ENCODE measurements at places on chromosomes 13 and 19.

- no peak for DNase-seq
Measured at GRCh38 chr13:54599413-54599812, 1570.8 kb downstream of the OLFM4 start.

- DNase-seq, result no peak
Measured at GRCh38 chr13:35874704-35875103, 256.5 kb downstream of the DCLK1 start.

- no peak for DNase-seq
Measured at GRCh38 chr13:27401210-27401609, 23.2 kb upstream of the GTF3A start.

- DNase-seq, result no peak
Measured at GRCh38 chr19:51173681-51174080, 31.6 kb downstream of the SIGLEC7 start.

- DNase-seq, result no peak
Measured at GRCh38 chr19:40578442-40578908, 1.8 kb downstream of the SHKBP1 start.

DNA sequence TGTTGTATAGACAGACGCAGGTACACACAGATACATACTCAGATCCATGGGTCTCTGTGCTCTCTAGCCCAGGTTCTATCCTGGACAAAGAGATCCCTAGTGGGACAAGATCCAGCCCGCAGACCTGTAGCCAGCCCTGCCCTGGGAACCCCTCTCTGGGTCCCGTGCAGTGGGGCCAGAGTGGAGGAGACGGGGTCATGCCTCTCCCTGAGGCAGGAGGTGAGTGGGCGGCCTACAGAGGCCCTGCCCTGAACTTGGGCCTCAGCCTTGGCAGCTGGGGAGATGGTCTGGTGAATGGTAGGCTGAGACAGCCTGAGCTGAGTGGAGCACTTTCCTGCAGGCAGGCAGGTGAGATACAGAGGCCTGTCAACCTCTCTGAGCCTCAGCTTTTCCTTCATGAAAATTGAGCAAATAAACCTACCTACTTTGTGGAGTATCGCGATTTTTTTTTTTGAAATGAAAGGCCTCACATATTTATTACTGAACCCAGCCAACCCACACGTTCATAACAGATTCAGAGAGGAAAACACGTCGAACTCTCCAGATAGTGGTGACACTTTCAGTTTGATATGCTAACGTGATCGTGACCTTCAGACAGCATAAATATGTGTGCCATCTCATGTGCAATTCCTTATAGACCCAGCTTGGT is 3.4 kb upstream of the JUND start:
- no peak for DNase-seq

GRCh38 chr19:2246801-2247361 is 2.2 kb upstream of the AMH start:
- DNase-seq, result no peak

GRCh38 chr13:40402931-40403431 is 263.5 kb downstream of the FOXO1 start:
- no peak for DNase-seq

DNA sequence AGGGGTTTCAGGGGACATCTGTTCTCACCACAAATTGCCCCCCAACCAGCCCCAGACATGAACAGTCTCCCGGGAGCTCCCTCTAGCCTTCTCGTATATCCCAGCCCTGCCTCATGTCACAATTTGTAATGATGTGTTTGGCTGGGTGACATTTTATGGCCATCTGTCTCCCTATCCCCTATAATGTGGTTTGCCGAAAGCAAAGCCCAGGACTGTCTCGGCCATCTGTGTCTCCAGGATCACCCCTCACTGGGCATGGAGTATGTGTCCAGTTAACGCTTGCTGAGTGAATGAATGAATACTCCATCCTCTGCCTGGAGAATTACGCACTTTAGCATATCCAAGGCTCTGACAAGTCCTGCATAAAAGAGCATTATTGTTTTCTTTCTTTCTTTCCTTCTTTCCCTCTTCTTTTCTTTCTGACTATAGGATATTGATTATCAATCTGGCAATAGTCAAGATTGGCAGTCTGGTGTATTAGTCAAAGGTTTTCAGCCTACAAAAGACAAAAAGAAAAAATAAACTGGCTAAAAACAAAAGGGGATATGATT is 15.1 kb downstream of the HPN start:
- no peak for DNase-seq

DNA sequence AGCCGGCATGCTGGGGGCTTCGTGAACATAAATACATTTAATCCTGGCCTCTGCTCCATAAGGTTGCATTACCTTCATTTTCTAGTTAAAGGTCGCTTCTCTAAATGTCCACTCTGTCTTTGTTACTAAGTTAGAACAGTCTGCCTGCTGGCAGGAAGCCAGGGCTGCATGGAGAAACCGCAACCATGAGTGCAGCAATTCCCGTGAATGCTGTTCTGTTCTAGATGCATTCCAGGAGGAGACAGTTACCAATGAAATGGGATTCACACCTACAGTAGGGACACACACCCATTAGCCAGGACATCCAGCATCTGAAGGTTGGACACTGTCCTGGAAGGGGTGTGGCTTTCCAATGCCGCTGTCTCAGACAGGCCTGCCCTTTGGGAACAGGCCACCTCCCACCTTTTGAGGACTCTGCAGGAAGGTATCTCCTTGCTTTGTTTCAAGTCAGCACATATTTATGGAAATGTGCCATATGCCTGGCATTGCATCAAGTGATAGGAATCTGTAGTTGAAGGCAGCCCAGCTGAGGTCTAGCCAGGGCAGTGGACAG is 129.7 kb downstream of the SLC7A1 start:
- no peak for DNase-seq

- DNase-seq, result no peak
Measured at GRCh38 chr19:36851898-36852297, 1.2 kb downstream of the ZNF345 start.

- no peak for DNase-seq
Measured at GRCh38 chr19:49393881-49394280, 5.8 kb downstream of the KASH5 start.

DNA sequence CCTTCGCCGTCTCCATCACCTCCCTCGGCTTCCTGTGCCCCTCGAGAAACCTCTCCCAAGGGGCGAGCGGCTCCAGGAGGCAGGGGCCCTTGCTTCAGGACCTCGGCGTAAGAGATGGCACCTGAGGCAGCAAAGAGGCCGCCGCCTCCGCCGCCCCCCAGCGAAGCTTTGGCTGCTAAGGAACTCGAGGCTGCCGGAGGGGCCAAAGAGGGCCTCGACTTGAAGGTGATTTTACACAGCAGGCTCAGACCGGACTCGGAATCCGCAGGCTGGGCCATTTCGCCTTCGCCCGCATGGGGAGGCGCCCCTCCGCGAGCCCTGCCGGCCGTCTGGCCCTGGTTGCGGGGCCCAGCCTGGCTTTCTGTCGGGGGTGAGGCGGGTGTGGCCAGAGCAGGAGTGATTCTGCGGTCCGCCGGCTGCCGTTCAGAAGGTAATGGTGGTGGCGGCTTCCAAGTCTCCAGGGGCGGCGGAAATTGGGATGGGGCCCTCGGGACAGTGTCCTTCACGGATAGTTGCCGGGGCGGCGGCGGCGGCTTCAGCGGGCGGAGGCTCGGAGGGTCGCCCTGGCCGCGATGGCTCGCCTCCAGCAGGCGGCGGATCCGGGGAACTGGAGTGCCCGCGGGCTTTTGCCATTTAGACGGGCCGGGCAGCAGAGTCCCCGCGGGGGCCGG is 1.4 kb downstream of the GGN start:
- no peak for DNase-seq

DNA sequence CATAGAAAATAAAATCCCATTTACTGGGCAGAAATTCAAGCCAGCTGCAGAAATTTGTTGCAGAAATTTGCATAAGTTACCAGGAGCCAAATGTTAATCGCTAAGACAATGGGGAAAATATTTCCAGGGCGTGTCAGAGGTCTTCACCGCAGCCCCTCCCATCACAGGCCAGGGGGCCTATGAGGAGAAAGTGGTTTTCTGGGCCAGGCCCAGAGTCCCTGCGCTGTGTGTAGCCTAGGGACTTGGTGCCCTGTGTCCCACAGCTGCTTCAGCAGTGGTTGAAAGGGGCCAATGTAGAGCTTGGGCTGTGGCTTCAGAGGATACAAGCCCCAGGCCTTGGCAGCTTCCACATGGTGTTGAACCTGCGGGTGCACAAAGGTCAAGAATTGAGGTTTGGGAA is 278.9 kb upstream of the PCDH9 start:
- no peak for DNase-seq
